T1000 (cell line): ENCODE measurements at places on chromosomes 2 and 18.

- no peak for DNase-seq
Observed at GRCh38 chr2:18980786-18981430, 377.5 kb downstream of the OSR1 start.

- DNase-seq, result no peak
Observed at GRCh38 chr18:53952700-53953099, 271.8 kb downstream of the MBD2 start.

- DNase-seq, result no peak
Observed at GRCh38 chr18:30175621-30176225, 866.8 kb downstream of the DSC3 start.

DNA sequence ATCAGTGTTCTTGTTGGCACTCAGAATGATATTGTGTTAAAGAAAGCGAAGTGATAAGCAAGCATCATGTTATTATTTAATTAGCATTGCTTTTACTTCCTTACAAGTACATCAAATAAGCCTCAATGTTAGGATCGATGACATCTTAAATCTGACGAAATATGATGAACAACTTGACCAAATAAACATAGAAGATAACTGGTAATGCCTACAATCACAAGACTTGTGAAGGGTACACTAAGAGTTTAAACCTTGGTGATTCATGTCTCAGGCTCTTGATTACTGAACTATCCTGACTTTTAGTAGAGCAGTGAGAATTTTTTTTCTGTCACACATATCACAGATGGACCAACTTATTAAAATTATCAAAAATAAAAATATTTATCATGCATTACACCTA is 500.8 kb upstream of the ZEB2 start:
- no peak for DNase-seq

DNA sequence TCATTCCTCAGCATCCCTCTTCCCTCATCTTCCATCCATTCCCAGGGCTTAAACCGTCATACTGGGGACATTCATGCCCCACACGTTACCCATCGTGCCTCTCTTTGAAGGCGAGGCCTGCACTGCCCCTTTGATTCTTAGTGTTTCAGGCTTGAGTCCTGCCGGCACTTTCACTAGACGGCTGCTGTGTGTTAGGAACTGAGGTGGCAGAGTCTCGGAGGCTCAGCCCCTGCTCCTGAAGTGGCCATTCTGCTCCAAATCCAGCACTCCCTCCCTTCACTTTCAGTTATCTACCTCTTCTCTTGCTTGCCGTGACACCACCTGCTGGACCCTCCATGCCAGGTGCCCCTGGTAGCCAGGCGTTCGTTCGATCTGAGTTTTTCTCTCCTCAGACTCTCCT is 43.0 kb downstream of the GRHL1 start:
- no peak for DNase-seq

DNA sequence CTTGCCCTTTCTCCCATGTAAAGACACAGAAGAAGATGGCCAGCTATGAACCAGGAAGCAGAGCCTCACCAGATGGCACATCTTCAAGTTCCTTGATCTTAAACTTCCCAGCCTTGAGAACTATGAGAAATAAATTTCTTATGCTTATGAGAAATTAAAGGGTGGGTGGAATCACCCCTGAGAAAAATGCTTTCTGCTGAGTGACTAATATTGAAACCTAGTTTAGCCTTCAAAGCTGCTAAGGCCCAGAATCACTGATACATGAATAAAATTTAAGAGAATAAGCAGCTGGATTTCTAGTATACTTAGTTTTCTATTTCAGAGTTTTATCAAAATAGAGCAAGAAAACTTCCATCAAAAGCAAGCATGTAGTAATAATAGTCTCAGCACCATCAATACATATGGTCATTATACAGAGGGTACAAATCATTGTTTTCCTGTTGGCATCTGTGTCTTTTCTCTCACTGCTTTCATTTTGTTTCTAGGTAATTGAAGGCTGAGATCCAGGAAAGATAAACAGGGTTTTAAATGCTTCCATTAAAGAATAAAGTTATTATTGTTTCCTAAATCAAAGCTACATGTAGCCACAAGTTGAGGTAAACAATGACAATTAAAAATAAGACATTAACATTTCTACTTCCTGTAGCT is 53.3 kb upstream of the COL5A2 start:
- no peak for DNase-seq

- DNase-seq, result no peak
Observed at GRCh38 chr2:215825707-215826106, 187.6 kb downstream of the MREG start.
